ENCODE measurements at places on chromosomes 5 and 9.

- no peak for DNase-seq
Measured at GRCh38 chr9:10055886-10056395, 556.9 kb downstream of the PTPRD start.

- no peak for DNase-seq
Measured at GRCh38 chr5:10538789-10539686, 24.8 kb upstream of the ANKRD33B start.

DNA sequence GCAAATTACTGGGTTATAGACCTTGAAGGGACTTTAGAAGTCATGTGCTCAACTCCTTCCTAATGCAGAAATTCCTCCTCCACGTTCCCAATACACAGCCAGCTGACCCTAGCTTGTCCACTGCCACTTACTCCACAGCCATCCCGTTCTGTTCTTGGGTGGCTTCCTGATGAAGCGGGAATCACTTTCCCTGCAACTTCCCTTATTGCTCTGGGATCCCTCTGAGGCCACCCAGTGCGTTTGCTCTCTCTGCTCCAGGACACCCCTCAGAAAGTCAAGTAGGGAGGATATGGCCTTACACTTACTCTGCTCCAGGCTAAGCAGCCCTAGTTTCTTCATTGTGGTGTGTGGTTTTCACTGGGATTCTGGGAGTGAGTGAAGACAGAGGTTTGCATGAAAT, 55.5 kb downstream of the GALNT12 start:
- no peak for DNase-seq

GRCh38 chr9:85521371-85522197, 220.2 kb downstream of the AGTPBP1 start:
- DNase-seq = no peak

DNA sequence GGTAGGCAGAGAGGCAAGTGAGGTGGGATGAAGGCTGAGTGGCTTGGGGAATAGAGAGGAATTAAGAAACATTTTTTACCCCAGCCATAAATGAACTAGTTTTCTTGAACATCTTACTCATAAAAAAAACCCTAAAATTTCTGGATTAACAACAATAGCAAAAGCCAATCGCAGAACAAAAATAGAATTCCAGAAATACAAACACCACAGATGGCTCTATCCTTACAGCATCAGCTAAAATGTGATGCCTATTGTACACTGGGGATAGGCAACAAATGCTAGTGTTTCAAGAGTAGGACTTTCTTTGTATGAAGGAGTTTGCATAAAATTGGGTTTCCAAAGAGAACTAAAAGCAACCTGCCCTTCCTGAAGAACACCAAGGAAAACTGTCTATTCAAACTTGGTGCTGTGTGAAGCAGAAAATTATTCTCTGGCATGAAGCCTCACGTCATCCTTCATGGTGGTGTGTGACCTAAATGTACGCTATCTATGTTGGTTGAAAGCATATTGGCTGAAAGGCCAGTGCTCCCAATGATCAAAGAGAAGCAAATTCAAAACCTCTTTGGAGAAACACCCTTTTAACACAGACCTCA, 82.9 kb downstream of the JAKMIP2 start:
- DNase-seq = no peak

DNA sequence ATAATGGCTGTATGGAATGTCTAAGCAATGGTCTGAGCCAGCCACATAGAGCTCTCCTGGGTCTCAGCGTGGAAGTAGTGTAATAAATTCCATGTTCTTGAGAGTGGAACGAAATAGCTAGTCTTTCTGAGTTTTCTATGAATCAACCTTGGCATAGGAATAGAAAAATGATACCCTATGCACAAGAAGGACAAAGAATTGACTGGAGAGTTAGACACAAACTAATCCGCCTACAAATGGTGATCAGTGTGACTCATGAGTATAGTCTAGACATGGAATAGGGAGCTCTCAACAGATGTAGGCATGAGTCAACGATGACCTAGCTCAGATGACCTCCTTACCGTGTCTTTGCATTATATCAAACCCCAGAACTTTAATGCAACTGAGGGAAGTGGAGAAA, 256.8 kb upstream of the GRIN3A start:
- DNase-seq = no peak

GRCh38 chr9:125261501-125262293, at the start of gene GAPVD1:
TSS of gene GAPVD1 (plus strand) at chr9:125261826. CDS start at chr9:125298922, 37,096 bp downstream.
- DNase-seq = peak; percentile 72

DNA sequence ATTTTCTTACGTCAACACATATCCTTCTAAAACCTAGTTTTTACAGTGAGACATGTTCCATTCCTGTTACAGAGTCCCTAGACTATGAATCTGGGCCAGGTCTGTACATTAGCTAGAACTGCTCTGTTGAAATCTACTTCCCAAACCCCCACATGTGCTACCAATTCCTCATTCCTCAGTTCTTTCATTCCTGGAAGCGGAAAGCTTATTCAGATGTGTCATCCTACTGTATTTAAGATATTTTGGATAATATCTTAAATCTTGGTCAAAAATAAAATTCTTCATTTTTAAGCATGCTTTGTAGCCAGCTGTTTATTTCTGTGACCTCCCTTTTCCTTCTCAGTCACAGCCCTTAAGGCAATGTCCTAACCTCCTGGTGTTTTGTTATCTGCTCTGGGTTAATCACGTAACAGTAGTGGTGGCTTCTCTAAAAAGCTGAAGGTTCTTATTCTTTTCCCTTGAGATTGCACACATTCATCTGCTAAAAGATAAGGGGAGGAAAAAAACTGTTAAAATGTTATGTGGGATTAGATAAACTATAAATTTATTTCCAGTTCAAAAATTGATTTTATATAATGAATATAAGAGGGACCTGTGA, 35.6 kb downstream of the GLRX start:
- no peak for DNase-seq

- no peak for DNase-seq
Measured at GRCh38 chr9:130431536-130432303, 13.0 kb upstream of the ASS1 start.

GRCh38 chr9:117084221-117084620, 330.6 kb downstream of the ASTN2 start:
- DNase-seq = no peak

DNA sequence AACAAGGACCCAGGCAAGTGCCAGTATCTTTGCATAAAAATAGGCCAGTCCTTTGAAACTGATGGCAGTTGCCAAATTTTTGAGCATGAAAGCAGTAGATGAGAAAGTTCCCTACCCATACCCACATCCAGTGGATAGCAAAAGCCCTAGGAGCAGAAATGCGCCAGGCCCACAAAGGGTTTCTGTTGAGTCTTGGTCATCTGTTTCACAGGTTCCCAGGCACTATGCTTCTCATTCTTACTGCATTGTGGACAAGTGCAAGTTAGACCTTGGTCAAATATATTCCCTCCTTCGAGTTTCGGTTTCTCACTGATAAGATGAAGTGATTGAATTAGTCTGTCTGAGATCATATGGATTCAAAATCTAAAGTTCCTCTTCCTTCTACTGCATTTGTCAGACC, 152.3 kb downstream of the NR3C1 start:
- no peak for DNase-seq

- DNase-seq = no peak
Measured at GRCh38 chr5:151597749-151598148, 6.6 kb upstream of the FAT2 start.

GRCh38 chr5:173321886-173322285, 6.3 kb downstream of the STC2 start:
- DNase-seq = no peak

- DNase-seq = no peak
Measured at GRCh38 chr5:78293851-78294247, 649 bp downstream of the AP3B1 start.

GRCh38 chr9:134861595-134862334, 18.8 kb upstream of the FCN2 start:
- no peak for DNase-seq

DNA sequence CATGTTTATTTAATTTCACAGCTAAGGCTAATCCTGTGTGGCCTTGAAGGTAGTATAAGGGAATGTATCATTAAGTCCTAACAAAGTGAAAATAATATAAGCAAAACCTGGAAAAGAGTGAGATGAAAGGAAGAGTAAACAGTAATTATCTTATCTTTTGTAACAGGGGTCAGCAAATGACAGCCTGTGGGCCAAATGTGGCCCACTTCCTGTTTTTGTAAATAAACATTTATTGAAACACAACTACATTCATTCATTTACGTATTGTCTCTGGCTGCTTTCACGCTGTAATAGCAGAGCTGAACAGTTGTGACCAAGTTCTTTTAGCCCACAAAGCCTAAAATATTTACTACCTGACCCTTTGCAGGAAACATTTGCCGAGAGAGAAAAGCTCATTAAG, 78.4 kb upstream of the HTR4 start:
- no peak for DNase-seq

GRCh38 chr5:122757285-122757684, 17.6 kb upstream of the SNX2 start:
- no peak for DNase-seq

GRCh38 chr5:157324237-157324636, 58.3 kb downstream of the CYFIP2 start:
- DNase-seq = no peak

DNA sequence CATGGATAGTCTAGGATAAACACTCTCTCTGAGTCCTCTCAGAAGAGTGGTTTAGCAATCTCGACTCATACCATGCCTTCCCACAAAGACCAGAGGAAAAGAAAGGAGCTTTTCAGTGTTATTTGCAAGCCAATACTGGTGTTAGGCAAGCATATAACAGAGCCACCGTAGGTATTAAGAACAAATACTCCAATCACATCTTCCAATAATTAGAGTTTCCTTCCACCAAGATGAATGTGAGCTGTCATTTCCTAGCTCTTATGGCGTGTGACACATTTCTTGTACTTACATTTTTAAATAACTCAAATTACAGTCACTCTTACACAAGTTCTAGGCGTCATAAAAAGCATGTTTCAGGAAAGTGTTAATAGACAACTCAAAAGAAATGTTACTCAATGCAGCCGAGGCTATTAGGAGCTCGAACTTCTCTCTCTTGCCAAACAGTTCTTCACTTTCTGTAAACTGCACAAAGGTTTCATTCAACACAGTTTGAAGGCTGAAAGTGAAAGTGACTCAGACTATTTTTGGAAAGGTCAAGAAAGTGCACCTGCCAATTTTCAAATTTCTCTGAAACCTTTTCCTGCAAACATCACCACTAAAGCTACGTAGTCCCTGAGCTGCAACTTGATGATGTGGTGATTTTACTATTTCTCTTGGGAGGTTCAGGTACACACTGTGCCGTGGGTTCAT, 153.8 kb downstream of the AUH start:
- DNase-seq = no peak

GRCh38 chr9:97809666-97810344, 43.2 kb upstream of the FOXE1 start:
- no peak for DNase-seq

- DNase-seq = no peak
Measured at GRCh38 chr9:131645078-131645776, 94.6 kb downstream of the RAPGEF1 start.

- no peak for DNase-seq
Measured at GRCh38 chr9:88494983-88495721, 39.8 kb upstream of the NXNL2 start.

DNA sequence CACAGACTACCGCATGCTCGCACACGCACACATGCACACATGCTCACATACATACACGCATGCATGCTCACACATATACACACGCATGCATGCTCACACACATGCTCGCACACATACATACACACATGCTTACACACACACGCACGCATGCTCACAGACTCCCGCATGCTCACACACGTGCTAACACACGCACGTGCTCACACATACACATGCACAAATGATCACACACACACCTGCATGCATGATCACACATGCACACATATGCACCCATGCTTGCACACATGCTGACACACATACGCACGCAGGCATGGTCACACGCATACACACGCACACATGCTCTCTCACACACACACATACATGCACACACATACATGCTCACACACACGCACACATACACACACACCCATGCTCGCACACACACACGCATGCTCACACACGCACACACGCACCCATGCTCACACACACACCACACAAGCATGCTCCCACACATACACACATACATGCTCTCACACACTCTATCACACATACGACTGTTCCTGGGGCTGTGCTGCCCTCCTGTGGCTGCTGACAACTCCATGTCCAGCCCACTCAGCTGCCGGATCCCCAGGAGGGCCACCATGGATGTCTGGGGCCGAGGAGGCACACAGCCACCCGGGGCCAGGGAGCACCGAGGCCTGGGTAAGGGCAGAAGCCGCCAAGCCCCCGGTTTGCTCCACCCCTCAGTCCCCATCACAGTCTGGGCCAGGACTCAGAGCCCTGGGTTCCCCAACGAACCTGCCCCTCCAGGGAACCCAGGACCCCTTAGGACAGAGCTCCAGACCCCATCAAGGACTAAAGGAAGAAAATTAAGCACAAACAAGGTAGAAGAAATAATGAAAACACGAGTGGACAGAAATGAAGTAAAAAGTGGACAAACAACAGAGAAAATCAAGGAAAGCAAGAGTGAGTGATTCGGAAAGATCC, 31.4 kb upstream of the EGFL7 start:
- DNase-seq = peak; percentile 52

DNA sequence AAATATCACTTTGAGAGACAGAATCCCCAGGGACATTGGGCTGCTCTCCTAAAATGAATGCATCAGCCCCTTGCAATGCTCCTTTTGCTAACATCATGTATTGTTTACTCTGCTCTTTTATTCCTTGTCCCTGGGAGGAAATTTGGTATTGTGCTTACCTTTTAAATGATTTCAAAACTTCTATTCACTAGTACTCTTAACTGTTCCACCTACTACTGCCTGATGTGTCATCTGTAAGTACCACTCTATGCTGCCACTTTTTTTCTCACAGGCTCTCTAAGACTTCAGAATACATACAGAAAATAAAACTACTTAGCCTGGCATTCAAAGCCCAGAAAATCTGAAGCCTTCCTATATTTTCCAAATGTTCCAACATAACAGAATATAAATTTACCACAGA, 667.2 kb downstream of the BRINP1 start:
- no peak for DNase-seq

DNA sequence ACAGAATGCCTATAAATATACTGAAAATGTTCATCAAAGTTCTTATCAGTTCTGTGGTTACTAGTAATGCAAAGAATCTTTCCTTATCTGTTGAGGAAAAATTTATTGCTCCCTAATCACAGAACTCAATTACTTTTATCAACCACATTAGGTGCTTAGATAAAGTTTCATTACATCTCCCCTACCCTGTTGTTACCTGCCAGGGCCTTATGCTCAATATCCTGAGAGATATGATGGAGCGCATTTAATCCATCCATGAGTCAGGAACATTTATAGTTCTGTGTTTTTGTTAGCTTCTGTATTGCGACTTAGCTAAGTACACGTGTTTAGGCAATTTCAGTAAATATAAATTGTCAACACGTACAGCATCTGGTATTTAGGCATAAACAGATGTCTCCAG, 164.3 kb upstream of the ST8SIA4 start:
- no peak for DNase-seq

GRCh38 chr9:8879284-8879683, 1079.7 kb upstream of the DMAC1 start:
- no peak for DNase-seq

DNA sequence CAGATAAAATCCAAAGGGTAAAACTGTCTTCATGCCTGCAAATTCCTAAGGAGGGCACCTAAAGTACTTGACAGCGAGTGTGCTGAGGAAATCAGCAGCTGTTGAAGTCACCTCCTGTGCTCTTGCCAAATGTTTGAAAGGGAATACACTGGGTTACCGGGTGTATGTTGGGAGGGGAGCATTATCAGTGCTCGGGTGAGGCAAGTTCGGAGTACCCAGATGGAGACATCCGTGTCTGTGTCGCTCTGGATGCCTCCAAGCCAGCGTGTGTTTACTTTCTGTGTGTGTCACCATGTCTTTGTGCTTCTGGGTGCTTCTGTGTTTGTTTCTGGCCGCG, 727 bp upstream of the ADRB2 start:
- no peak for DNase-seq

GRCh38 chr5:126370796-126371718, 52.2 kb upstream of the GRAMD2B start:
- no peak for DNase-seq
